Bronchial epithelial cell (primary cell): ENCODE measurements at places on chromosomes 16 and 17.

- DNase-seq = no peak
Observed at GRCh38 chr16:13291591-13292333, 390.4 kb downstream of the SHISA9 start.

DNA sequence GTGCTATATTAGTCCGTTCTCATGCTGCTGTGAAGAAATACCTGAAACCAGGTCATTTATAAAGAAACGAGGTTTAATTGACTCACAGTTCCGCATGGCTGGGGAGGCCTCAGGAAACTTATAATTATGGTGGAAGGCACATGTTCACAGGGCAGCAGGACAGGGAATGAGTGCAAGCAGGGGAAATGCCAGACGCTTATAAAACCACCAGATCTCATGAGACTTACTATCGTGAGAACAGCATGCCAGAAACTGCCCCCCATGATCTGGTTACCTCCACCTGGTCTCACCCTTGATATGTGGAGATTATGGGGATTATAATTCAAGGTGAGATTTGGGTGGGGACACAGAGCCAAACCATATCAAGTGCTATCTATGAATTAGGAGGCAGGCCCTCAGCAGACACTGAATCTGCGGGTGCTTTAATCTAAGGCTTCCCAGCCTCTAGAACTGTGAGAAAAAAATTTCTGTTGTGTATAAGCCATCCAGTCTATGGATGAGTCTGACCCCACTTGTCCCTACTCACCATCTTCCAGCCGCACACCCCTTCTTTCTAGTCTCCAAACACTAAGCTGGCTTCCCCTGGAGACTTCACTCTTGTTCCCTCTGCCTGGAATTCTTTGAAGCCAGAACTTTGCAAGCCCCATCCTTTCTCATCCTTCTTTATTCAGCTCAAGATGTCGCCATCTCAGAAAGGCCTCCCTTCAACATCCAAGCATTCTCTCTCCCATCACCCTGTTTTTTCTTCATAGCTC, 772 bp upstream of the NUP93 start:
- no peak for DNase-seq

GRCh38 chr17:63222655-63223054, 223.5 kb downstream of the CYB561 start:
- peak; percentile 38 for DNase-seq

GRCh38 chr16:73083271-73083670, 35.3 kb upstream of the ZFHX3 start:
- DNase-seq = no peak

DNA sequence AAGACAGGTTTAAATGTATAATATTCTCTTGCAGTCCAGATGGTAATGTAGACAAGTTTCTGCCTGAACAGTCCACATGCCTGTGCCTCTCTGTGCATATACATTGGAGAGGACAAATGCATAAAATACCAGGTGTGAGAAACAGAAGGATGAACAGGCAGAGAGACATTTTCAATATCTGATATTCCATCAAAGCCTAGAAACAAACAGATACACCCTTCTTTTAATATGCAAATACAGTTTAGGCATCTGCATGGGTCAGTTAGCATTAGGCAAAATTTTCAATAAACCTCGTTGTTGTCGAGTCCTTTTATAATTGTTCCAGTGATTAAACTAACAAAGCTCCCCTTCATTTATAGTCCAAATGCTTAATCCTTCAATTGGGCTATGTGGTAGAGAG, 897 bp downstream of the OMG start:
- no peak for DNase-seq

GRCh38 chr16:52948946-52949345, 103.8 kb downstream of the CHD9NB start:
- peak; percentile 22 for DNase-seq

DNA sequence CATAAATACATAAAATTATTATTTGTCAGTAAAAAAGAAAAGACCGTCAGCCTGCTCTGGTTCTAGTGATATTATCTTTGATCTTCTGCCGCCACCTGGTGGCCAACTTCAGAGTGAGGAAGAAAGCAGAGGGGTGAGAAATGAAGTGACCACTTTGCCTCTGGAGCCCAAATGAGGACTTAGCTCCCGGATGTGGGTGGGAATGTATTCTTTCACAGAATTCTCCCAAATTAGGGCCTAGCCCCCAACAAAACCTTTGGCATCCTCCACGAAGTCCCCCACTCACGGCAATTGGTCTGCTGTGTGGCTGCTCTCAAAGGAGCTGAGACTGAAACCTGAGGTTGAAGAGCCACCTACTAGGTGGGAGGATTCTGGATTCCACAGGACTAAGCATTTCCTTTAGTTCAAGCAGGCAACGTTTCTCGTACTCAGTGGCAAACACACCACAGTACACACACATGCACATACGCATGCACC, 4.9 kb upstream of the ZNF267 start:
- peak; percentile 46 for DNase-seq
